ENCODE measurements at places on chromosomes 7 and 10.

DNA sequence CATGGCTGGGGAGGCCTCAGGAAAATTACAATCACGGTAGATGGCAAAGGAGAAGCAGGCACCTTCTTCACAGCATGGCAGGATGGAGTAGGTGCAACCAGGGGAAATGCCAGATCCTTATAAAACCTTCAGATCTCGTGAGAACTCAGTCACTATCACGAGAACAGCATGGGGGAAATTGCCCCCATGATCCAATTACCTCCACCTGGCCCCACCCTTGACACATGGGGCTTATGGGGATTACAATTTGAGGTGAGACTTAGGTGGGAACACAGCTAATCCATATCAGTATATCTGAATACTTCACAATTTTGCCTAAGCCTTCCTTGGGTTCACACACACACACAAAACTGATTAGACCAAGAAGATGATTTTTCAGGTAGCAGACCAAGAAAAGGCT is 145.1 kb upstream of the COL1A2 start:
- DNase-seq = no peak

GRCh38 chr7:10315881-10316280 is 657.8 kb upstream of the PHF14 start:
- no peak for DNase-seq

GRCh38 chr7:81618396-81619014 is 151.3 kb downstream of the HGF start:
- DNase-seq = no peak

GRCh38 chr10:50033481-50033880 is 34.3 kb upstream of the WASHC2A start:
- no peak for DNase-seq

DNA sequence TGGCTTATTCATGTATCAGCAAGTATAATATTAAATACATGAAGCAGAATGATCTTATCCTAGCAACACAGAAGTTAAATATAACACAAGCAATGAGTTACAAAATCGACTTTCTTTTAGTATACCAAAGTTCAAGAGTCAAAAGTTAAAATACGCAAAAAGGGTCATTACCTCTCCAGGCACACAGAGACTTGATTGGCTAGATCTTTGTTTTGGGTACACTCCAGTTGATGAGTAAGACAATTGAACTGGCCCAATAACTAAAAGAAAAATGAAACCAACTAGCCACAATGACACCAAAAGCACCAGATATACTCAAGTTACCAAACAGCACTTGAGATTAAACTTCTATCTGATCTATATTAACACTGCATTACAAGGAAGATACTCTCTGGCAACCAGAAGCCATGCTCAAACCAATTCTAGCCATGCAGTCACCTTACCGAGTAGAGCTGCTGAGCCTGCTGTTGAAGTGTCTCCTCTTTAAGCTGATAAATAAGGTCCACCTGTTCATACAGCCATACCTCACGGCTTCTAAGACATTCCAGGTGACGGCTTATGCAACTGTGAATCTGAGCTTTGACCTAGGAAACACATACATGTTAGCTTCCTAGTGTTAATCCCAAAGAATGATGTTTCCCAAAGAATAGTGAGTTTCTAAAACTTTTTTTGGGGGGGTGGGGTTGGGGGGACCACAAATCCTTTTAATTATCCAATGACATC is 15.6 kb downstream of the NCOA4 start:
- DNase-seq = no peak

DNA sequence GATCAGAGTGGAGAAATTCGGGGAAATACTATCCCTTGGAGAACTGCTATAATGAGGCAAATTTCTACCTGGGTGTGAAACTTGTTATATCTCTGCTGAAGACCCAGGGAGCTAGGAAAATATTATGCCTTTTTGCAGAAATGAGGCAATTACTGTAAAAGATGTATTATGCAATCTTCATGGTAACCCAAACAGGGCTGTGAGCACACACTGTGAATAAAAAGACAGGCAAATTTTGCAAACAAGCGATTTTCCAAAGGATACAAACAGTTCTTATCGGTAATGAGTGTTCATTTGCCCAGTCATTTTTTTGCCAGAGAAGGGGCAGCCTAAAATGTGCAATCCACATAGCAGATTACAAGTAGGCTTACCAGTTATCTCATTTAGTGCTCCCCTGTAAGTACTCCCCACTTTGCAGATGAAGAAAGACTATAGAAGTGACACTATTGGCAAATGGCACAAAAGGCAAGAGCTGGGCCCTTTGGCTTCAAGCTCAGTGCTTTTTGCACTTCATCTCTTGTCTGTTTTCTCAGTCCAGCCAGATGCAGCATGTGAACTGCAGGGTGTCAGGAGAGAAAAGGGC is 205.8 kb downstream of the HECW1 start:
- no peak for DNase-seq

DNA sequence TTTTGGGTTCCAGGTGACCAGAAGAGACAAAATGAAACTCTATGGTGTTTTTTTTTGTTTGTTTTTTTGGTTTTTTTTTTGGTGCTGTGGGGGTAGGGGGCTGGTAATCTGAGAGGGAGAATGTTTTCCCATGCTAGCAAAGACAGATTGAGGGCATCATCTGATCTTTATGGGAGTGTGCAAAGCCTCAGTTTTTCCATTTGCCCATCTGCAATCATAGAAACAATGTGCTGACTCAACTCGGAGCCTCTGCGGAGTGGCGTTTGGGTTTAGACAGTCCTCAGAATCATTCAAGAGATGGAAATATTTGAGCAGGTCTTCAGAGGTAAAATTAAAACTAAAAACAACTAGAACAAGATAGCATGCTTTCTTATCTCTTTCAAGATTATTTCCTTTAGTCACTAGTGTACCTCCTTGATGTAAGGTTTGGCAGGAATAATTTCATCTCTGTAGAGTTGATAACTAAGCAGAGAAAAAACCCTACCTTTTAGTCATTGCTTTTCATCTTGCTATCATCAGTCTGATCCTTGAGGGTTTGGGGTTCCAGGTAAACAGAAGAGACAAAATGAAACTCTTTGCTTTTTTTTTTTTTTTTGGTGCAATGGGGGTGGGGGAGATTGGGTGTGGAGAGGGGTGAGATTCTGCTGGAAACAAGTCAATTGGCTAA is 18.0 kb downstream of the CNNM2 start:
- DNase-seq = no peak

GRCh38 chr10:131979821-131980270 is 1.9 kb downstream of the BNIP3 start:
- no peak for DNase-seq

GRCh38 chr7:37912756-37913155 is 3.9 kb downstream of the SFRP4 start:
- no peak for DNase-seq

GRCh38 chr7:2699289-2699620 is 11.3 kb downstream of the AMZ1 start:
- DNase-seq = no peak

- no peak for DNase-seq
Measured at GRCh38 chr10:96463562-96463961, 50.2 kb downstream of the TLL2 start.

DNA sequence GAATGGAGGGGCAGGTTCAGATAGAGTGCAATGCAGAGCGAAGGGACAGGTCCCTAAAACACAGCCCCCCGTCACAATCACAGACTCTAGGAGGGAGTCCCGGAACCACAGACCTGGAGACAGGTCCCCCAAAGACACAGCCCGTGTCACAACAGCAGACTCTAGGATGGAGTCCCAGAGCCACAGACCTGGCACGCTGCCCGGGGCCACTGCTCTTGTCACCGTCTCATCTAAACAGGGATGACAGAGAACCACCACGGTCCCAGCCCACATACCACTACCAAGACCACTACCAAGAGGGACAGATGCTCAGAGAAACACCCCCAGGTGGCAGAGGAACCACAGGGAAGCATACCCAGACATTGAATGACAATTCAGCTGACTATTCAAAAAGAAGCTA is 183.9 kb downstream of the TCERG1L start:
- no peak for DNase-seq

DNA sequence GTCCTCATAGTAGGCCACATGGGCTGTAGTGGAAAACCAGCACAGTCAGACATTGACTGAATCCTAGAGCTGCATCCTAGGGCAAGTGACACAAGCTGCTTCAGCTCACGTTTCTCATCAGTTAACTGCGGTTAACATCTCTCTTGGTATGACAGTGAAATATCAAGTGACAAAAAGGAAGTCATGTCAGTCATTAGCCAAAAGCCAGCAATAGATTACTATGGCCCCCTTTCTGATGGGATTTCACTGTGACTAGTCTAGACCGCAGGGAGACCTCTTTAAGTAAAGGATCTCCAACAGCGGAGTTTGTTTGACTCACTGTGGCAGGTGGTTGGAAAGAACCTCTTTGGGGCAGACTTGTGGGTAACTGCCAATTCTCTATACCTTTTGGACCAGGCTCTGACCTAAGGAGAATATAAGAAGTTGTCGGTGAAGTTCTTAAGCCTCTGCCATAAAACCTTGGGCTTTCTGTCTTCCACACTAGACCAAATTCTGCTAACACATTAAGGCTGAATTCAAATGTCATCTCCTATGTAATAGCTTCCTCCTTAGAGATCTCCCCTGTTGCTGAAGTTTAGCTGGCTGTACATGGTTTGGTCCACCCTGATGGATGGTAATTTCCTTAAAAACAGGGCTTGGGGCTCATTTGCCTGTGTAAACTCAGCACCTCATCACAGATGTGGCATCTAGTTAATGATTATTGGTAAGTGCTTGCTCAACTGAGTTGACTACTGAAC is 115.3 kb downstream of the SGMS1 start:
- DNase-seq = no peak

DNA sequence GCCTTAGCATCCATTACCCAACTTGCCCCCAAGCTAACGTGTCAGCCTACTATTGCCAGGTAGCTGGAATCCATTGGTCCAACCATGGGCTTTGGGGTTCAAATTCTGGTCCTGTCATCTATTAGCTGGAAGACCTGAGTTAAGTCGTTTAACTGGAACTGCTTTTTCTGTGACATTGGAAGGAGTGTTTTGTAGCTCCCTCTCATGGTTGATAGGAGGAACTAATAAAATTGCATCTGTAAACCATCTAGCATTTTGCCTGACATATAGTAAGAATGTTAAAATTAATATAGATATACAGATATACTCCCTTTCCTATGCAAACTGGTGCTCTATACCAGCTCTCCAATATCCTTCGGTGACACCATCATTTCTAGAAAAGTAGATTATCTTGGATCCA is 23.8 kb upstream of the SLF2 start:
- DNase-seq = peak; percentile 50

- no peak for DNase-seq
Measured at GRCh38 chr7:44867073-44867995, 18.0 kb downstream of the PURB start.

Measured in T47D (cell line).